ENCODE measurements at places on chromosomes 1 and 21. TPM values are rescaled to one million over a fixed set of nuclear protein-coding genes. Genes with fewer than 3 reads are reported as not detected.

HSD3B2 gene
- total RNA-seq, result not detected

FMN2 gene
- 0.39 TPM for total RNA-seq

KCTD3 gene
- total RNA-seq, result 44.8 TPM

POGZ gene
- 29.4 TPM for total RNA-seq

OR2L13 gene
- not detected for total RNA-seq

FCRLB gene
- total RNA-seq, result 1.2 TPM
